Stimulated activated naive B cell treated with anti-CD40 and anti-IgM and Interleukin-4, amounts not matched to agents 10 μg/mL and 1 μg/mL and 100 μg/mL, for 72 hours (primary cell): ENCODE measurements at places on chromosomes 7 and 10.

GRCh38 chr10:20817646-20818045, 79.5 kb downstream of the NEBL start:
- DNase-seq: no peak

GRCh38 chr10:8035641-8036470, 18.6 kb upstream of the GATA3 start:
- no peak for DNase-seq

DNA sequence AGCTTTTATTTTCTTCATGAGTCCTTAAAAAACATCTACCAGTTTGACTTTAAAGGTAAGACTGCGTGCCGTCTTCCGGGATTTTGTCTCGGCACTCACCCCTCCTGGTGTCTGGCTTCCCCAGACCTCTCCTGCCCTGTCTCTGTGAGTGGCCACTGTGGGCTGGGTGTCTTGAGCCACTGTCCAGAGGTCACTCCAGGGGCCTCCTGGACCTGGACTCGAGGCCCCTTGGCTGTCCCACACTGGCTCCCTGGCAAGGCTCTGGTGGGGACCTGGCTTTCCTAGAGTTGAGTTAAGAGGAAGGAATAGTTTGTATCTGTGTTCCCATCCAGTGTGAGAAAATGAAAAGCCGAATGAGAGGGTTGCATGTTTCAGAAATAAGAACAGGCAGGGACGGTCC, 95.5 kb downstream of the NKX6-2 start:
- DNase-seq: no peak

DNA sequence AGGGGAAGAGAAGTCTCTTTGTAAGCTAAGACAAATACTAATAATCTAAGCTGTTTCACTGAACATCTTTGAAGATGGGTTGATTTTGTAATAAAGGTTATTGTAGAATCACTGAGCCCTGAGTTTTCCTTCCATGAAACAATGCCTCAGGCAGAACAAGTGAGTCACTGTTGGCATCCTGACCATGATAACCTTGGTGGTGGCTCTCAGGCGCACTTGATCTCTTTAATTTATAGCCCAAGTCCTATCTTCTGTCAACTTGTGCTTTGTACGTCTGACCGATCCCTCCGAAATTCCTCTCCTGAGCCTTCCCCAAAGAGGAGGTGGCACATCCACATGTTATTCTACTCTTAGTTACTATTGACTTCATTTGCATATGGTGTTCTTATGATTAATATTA, 812.9 kb downstream of the REEP3 start:
- no peak for DNase-seq

DNA sequence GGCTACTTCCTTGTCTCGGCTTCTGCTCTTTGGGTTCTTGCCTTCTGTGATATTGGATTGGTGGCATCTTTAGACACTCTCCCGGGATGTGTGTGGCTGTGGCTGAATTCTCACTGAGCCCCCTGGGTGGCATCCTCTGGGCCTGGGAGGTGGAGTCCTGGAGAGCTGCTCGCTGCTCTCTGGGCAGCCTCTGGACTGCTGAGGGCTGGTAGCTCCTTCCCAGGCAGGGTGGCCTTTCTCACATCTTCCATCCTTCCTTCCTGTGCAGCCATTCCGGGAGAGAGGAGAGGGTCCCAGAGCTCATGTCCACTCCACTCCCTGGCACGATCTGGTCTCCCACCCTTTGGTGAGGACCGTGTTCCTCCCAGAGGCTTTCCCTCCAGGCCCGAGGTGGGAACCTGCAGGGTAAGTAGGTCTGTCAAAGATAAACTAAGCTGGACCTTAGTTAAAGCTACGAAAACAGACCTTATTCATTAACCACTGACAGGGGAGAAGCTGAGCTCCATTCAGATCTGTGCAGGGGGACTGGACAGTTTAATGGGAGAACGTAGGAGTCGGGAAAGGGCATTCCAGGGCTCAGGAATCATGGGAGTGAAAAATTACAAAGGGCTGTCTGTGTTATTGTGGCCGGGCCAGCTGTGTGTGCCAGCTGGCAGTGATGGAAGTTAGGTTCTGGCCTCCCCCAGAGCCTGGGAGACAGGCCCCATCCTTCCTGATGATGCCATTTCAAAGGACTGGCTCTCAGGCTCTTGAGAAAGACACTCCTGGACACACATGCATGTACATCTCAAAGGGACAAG, 8.7 kb downstream of the ATP6V0E2 start:
- no peak for DNase-seq

GRCh38 chr7:33562996-33563395, 342.3 kb upstream of the BMPER start:
- DNase-seq: no peak

DNA sequence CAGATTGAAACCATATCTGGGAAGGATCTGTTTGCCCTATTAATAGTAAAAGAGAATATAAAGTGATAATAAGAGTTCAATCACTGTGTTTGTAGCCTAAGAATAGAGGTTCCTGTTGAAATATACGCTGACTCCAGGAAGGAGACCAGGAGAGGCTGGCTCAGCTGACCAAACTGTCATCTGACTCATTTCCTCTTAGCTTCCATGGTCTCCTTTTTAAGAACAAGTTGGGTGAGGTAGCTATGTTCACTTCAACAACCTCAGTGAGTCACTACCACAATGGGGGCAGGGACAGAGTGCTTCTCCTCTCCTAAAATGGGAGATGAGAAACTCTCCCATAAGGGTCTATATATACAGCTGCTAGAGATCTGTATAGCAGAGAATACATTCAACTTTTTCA, 543.3 kb downstream of the CALN1 start:
- no peak for DNase-seq

- no peak for DNase-seq
Measured at GRCh38 chr7:71987200-71987767, 424.9 kb downstream of the CALN1 start.

- no peak for DNase-seq
Measured at GRCh38 chr10:114418109-114418508, 13.8 kb upstream of the AFAP1L2 start.

DNA sequence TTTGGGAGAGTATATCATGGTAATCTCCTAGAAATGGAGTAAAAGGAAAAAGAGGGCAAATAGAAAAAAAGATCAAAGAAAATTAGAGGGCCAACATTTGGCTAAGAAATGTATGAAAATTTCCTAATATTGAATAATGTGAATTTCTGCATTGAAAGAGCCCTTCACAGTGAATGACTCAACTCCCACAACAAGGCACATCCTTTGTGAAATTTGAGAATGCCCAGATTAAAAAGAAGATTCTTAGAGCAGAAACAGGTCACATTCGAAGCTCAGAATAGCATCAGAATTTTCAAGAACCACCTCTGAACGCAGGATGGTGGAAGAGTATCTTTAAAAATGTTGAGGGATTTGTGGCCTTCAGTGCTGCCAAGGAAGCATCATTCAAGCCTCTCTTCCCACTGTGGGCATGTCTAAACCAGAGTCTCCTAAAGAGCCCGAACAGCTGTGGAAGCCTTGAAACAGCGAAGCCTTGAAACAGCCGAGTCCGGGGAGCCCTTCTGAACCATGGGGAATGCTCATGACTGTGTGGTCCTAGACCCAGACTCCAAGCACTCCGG, 43.6 kb downstream of the GUSB start:
- no peak for DNase-seq

DNA sequence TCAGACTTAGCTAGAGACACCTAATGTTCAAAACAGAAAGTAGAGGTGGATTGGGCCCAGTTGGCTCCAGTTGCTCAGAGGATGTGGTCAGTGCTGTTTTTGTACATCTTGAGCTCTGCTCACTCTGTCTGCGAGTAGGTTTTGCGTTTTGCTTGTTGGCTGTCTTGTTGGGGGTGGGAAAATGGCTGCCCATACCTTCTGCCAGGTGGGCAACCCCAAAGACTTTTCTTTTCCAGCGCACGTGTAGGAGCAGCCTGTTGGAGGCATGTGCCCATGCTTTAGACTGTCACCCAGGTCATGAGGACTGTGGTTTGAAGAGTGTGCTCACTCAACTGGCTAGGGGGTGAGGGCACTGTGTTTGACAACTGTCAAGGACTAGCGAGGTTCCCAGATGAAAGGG, 73.9 kb downstream of the KAT6B start:
- DNase-seq: no peak

DNA sequence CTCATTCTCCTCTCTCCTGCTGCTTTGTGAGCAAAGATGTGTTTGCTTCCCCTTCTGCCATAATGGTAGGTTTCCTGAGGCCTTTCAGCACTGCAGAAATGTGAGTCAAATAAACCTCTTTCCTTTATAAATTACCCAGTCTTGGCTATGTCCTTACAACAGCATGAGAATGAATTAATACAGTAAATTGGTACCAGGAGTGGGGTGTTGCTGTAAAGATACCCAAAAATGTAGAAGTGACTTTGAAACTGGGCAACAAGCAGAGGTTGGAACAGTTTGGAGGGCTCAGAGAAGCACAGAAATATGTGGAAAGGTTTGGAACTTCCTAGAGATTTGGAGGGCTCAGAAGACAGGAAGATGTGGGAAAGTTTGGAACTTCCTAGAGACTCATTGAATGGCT, 388.7 kb upstream of the GHITM start:
- no peak for DNase-seq

- DNase-seq: no peak
Measured at GRCh38 chr7:91556956-91557650, 292.9 kb downstream of the FZD1 start.

DNA sequence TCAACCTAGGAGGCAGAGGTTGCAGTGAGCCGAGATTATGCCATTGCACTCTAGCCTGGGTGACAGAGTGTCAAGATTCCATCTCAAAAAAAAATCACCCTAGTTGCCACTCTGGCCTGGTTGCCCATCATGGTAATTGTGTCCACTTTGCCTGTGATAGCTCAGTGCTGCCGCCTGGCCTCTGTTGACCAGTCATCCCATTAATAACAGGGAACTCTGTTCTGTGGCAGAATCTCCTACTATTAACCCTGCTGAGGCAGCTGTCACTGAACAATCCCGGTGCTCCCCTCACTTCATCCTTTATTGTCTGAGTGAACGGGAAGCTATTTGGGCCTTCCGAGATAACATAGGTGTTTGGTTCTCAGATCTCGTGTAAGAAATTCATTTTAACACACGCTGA, 14.6 kb downstream of the ZNF3 start:
- DNase-seq: no peak

DNA sequence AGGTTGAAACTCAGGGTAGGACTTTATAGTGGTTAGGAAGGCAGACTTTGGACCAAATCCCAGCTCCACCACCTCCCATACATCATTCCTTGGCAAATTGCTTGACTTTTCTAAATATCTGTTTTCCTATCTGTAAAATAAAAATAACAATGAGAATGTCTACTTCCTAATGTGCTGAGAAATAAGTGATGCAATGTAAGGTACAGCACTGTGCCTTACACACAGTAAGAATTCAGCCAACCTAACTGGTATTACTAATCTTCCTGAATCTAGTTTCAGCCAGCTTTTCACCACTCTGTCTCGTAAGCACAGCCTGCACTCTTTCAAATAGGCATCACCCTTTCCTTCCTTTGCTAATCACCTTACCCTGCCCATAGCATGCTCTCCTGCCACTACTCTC, 9.7 kb downstream of the PRLHR start:
- no peak for DNase-seq
